Fibroblast of upper back skin (primary cell): ENCODE measurements at places on chromosomes 16 and 17.

- DNase-seq: no peak
Measured at GRCh38 chr17:82947051-82947991, 107.5 kb upstream of the ZNF750 start.

GRCh38 chr17:75783069-75783783, 1.4 kb upstream of the UNK start:
- peak; percentile 60 for DNase-seq

DNA sequence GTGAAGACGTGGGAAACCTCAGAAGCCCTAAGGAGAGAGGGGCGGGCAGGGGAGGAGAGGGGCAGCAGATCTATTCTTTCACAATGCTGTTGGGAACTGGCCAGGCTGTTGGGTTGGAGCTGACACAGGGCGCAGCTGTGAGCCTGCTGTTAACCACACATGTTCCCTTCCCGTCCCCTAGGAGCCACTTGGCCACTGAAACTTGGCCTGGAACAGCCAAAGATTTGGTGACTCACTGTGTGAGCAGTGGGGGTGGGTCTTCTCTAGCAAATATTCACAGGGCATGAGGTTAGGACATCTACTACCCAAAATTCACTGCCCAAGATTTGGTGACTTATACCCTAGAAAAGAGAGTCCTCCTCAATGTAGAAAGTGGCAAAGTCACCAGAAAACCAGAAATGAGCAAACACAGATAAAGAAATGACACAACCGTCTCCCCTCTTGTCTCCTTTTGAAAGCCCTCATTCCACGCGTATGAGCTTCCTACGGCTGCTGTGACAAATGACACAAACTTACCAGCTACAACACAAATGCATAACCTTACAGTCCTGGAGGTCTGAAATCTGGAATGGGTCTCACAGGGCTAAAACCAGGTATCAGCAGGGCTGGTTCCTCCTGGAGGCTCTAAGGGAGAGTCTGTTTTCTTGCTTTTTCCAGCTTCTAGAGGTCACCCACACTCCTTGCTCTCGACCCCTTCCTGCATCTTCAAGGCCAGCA, 6.3 kb downstream of the TBC1D16 start:
- DNase-seq: peak; percentile 82

DNA sequence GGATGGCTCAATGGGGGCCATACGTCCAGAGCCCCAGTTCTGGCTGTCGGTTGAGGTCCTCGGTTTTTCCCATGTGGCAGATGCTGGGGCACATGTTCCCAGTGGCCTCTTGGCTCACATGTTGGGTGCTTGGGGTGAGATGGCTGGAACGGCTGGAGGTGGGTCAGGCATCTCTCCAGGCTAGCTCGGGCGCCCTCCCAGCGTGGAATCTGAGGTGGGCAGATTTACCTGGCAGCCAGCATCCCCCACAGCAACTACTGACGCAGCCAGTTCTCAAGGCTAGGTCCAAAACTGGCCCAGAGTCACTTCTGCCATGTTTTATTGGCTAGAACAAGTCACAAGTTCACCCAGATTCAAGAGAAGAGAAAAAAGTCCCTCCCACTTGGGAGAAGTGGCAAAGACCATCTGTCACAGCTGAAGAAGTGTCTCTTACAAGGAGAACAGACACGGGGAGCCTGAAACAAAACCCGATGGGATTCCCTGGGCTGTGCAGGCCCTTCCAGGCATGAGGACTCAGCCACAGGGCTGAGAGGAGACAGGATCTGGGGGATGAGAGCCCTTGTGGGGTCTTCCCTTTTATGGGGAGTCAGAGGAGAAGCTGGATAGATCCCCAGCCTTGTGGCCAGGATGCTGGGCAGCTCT, 15.2 kb downstream of the ACE start:
- no peak for DNase-seq

- DNase-seq: no peak
Measured at GRCh38 chr16:75229172-75230031, 10.6 kb downstream of the CTRB1 start.

DNA sequence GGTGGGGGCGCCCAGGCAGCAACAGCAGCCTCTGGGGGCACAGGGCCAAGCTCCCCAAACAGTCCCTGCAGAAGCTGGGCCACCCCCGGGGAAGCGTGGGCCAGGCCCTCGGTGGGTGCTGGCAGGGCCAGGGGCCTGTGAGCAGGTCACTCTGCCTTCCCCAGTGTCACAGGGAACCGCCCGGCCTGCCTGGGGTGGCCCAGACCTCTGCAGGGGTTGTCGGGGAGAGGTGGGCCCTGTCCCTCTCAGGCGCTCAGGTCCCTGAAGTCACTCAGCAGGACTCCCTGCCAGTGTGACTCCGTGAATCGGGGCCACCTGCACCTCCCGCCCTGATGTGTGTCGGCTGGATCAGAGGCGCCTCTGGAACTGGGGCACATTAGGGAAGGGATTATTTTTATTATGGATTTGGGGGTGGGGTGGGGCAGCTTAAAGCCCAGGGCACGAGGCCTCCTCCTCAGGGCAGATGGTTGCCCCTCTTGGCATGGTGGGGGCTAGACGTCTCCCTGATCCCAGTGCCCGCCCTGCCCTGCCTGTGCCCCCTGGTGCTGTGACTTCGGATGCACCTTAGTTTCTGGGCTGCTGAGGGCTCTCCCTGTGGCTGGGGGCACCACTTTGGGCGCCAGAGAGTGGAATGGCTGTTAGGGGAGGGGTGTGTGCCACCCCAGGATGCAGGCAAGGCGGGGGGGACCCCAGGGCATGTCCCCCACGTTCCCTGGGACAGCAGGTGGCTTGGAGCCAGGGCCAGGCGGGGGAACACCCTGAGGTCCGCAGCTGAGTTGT, 1.2 kb upstream of the GNG13 start:
- no peak for DNase-seq
